ENCODE measurements at places on chromosomes 3 and 15.

- DNase-seq = no peak
Measured at GRCh38 chr15:74748322-74748946, at the start of gene CYP1A2. TSS of gene CYP1A2 (plus strand) at chr15:74748845. CDS start at chr15:74749739, 894 bp downstream.

DNA sequence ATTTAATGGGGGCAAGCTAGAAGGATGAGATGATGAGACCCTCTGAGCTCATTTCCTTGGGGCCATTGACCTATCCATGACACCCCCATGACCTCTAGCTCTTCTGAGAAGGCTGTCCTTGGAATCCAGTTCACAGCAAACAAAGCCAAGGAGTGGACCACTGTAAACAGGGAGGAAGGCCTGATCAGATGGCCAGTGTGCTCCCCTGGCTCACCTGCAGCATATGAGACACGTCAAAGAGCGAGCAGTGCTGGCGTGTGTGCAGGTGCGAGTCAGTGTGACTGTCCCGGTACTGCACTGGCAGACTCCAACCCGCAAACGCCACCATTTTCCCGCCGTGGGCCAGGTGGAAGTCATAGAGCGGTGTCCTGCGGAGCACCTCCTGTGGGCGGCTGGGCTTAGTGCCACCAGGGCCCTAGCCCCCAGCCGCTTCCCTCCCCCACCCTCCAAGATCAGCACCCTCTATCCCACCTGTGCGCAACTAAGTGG, 339 bp downstream of the AMT start:
- DNase-seq = no peak

GRCh38 chr3:190432216-190432615, 17.5 kb downstream of the TMEM207 start:
- DNase-seq = no peak

- DNase-seq = no peak
Measured at GRCh38 chr15:82177291-82178010, 85.1 kb downstream of the EFL1 start.

- DNase-seq = no peak
Measured at GRCh38 chr3:194950906-194951628, 265.4 kb downstream of the FAM43A start.

DNA sequence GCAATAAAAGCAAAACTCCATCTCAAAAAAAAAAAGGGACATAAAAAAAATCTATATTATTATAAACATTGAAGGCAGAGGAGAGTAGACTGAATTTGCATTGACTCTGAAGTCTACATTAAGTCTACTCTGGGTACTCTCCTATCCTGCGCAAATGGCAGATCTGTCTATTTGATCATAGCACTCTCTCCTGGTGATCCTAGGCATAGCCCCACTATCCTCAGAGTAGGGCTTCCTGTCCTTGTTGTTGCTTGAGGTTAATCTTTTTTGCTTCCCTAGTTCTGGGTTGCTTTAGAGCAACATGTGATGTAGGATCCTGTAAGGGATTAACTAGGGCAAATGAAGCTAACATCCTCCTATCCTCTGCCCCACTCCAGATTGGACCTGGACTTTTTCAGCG, 82.1 kb upstream of the LRRFIP2 start:
- no peak for DNase-seq

GRCh38 chr15:58444658-58445332, 13.0 kb downstream of the LIPC start:
- no peak for DNase-seq

- no peak for DNase-seq
Measured at GRCh38 chr15:22855791-22856190, 17.3 kb downstream of the NIPA2 start.

- DNase-seq = no peak
Measured at GRCh38 chr15:40054605-40054854, 15.5 kb upstream of the SRP14 start.

- no peak for DNase-seq
Measured at GRCh38 chr3:142574665-142575064, 3.9 kb downstream of the ATR start.

GRCh38 chr3:180340395-180340794, 261.6 kb upstream of the TTC14 start:
- no peak for DNase-seq

DNA sequence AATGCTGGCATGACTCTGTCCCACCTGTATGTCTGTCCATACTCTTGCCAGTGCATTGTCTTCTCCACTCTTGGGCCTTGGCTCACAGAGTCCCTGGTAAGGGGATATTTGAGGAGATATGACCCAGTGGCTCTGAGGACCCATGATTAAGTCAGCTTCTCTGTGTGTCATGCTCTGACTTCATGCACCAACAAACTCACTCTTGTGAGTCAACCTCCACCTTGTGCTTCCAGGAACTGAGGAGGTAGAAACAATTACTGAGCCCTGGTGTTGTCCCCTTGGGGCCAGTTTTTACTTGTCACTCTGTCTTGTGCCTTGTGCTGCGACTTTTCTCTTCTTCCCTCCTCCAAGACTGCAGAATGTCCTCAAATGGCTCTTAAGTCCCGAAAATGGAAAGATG, 127.1 kb downstream of the ABHD5 start:
- no peak for DNase-seq

GRCh38 chr15:72472992-72473610, 1.0 kb upstream of the ARIH1 start:
- peak; percentile 14 for DNase-seq

DNA sequence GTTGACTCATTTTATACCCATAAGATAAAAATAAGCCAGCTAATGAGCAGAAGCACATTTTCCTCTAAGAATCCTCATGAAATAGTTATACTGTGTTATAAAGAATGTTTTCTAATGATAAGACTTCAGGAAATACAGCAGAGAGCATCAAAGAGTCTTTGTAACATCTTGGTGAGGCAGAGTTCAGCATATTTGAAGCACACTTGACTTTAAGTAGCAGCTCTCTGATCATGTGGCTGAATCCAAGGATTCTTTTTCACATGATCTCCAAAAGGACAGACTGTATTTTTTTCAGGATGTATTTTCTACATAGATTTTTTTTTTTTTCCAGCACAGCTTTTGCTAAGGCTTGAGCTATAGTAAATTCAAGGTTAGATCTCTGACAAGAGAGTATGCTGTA, 195.1 kb downstream of the SI start:
- no peak for DNase-seq

GRCh38 chr3:77256584-77257503, 216.9 kb downstream of the ROBO2 start:
- no peak for DNase-seq

GRCh38 chr15:66595931-66596545, 30.2 kb upstream of the LCTL start:
- no peak for DNase-seq

- DNase-seq = no peak
Measured at GRCh38 chr3:10322352-10322710, 1.4 kb upstream of the SEC13 start.

DNA sequence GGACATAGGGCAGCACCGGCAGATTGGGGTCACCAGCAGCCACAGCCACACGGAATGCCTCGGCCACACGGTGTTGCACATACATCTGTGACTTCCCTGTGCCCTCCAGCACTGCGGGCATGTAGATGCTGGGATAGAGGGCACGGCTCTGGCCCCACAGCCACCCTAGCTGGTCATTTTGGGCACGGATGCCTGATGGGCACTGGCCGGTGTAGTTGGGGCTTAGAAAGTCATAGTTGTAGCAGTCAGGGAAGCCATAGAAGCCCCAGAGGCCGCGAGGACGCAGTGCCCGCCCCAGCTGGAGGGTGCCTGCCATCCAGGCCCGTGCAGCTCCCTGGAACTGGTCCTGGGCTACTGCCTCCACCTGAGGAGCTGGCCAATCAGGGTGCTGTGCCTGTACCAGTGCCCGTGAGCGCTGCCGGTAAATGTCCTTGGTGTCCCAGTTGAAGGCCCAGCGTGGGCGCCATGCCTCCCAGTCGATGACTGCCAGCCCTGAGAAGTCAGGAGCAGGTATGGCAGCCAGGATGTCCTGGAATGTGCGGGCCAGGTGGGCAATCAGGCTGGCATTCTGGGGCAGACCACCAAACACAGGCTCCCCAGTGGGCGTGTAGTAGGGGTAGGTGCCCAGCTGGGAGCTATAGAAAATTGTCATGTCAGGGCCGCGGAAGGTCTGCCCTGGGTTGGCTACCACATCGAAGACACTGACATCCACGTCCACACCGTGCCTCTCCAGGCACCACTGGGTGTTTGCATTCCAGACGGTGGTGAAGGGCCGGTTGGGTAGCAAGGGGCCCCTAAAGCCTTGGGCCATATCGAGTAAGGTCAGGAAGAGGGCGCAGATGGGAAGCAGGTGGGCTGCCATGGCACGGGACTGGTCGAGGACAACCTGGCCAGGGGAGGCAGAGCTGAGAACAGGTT, 1.0 kb downstream of the HYAL1 start:
- DNase-seq = no peak

- DNase-seq = no peak
Measured at GRCh38 chr3:107132674-107133073, 244.6 kb upstream of the CCDC54 start.

DNA sequence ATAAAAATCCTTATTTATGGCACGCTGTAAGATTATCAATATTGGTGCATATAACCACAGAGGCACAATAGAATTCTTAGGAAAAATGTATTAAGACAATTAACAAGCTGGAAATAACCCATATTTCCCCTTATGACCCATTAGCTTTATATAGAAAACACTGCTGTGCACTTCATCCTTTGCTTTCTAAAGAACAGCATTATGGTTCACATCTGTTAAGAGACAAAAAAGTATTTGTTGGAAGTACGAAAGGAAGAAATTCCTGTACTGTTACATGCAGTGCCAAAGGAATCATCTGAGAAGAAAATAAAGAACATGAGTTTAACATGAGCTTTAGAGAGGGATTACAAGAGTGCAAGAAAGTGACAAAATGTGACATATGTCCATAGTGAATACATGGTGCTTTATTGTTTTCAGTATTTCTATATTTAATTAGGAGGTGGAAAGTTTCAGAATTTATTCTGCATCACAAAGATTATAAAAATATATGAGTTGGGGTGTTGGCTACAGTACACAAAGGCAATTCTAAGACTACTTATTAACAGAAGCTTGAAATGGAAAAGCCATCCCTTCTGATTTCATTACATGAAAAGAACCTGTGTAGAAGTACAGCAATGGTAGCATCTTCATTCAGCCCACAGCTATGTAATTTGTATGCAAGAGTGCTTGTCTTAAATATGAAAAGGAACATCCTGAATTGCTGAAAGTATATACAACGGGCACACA, 6.8 kb downstream of the UBE3A start:
- no peak for DNase-seq

DNA sequence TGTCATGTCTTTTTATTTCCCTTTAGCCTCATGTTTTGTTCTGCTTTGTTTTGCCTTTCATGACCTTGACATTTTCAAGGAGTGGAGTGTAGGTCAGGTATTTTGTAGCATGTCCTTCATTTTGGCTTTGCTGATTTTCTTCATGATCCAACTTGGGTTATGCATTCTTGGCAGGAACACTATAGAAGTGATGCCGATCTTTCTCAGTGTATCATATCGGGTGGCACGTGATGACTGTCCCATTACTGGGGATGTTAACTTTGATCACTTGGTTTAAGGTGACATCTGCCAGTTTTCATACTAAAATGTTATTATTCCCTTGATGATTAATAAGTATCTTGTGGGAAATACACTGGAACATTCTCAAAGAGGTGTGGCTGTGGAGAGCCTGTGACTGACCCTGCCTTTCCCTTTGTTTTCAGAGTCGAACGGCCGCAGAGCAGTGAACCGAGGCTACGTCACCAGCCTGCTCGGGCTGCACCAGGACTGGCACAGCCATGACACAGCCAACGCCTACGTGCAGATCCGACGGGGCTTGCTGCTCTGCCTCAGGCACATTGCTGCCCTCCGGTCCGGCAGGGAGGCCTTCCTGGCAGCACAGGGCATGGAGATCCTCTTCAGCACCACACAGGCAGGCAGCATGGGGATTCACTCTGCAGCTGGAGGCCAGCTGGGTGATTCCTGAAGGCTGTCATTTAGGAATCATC, 167.7 kb downstream of the AGBL1 start:
- DNase-seq = no peak

DNA sequence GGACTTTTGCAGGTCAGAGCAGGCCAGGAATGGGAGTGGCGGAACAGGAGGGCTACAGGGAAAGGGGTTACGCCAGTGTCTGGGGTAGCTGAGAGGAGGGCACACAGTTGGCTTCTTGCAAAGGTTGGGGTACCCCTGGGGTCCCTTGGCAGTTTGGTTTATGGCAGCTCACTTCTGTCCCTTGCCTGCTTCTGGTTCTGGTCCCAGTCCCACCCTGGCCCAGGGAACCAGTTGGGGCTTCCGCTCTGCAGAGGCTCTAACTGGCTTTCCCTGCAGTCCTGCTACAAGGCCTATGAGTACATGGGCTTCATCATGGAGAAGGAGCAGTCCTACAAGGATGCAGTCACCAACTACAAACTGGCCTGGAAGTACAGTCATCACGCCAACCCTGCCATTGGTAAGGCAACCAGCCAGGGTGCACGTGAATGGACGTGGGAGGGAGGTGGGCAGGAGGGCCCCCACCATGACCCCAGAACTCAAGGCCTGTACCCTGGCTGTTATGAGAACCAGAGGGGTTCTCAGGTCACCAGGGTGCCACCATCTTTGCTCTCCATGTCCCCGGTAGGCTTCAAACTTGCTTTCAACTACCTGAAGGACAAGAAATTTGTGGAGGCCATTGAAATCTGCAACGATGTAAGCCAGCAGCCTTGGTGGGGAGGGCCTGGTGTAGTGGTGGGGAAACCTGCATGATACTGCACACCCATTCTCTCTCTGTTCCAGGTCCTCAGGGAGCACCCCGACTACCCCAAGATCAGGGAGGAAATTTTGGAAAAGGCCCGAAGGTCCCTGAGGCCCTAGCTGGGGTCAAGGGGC, 15.2 kb downstream of the CSRNP1 start:
- DNase-seq = no peak

DNA sequence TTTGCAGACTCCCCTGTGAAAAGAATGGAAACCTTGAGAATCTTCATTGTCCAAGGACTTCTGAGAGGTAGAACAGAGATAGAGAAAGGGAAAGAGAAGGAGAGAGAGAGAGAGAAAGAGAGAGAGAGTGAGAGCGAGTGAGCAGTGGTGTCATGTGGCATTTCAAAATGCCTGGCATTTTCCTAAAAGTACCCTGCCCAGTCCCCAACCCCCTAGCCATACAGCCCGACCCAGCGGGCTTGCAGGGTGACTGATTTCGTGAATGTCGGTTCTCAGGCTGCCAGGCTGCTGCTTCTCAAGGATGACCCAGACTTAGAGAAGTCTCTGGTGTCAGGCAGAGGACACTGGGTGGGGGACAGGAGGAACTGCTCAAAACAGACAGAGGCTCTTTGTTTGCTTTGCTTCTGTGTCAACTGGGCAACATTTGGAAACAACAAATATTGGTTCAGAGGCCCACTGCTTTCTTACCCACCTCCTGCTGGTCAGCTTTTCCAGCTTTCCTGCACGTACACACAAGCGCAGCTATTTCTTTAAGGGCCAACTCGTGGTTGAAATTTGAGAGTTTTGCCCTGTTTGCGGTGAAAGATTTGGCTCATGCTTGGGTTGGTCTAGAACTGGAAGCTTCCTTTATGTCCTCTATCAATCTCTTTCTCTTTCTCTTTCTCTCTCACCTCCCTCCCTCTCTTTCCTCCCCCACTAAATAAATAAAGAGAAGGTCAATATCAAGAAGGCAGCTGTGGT, 3.7 kb upstream of the TF start:
- DNase-seq = no peak

- DNase-seq = no peak
Measured at GRCh38 chr3:36175916-36176461, 204.3 kb upstream of the STAC start.
